ENCODE measurements at places on chromosomes 7 and 10.

DNA sequence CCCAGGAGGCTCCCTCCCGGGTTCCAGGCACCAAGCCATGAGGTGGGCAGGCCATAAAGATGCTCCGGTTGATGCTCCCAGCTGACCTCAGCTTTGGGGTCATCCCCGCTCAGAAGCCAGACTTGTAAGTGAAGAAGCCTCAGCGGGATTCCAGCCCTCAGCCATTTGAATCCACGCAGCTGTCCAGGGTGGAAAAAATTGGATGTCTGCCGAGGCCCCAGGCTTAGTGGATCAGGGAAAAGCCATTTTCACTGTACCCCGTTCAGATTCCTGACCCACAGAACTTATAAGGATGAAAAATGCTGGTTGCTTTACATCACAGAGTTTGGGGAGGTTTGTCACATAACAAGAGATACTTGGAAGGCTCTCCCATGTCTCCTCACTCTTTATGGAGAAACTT lies 49.2 kb upstream of the CPN1 start:
- DNase-seq: no peak

DNA sequence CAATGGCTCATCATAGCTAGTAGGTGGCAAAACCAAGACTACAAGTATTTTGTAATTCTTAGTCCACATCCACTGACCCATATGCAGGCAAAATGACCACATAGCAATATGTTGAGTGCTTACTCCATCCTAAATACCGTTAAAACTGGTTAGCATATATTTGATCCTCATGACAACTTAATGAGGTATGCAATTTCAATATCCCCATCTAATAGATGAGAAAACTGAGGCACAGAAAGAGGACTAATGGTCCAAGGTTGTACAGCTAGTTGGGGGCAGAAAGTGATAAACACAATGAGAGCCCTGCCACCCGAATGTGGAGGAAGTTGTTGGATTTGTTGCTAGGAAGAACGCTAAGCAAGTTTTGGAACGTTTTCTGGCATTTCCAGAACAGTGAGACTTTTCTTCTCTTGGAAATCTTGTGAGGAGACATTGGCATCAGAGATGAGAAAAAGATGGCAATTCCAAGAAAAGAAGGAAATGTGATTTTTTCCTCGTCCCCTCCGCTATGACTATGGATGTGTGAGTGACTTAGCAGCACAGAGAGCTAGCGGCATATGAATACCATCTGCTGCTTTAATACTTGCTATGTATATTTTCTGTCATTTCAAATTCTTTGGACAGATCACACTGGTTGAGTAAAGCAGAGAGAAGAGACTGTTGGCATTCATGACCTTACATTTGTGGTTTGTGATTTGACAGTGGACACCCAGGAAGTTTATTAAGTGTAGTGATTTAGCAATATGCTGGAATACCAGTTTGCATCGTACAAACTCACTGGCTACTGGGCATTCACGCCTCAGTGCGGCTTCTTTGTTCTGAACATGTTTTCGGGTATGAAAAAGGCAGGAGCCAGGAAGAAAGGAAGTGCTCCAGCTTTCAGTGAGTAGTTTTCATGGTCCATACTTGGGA lies 51.5 kb downstream of the NRCAM start:
- no peak for DNase-seq

- DNase-seq: no peak
Observed at GRCh38 chr7:78399033-78399769, 600.6 kb downstream of the PHTF2 start.

- DNase-seq: no peak
Observed at GRCh38 chr7:99170730-99171074, 26.8 kb upstream of the SMURF1 start.

DNA sequence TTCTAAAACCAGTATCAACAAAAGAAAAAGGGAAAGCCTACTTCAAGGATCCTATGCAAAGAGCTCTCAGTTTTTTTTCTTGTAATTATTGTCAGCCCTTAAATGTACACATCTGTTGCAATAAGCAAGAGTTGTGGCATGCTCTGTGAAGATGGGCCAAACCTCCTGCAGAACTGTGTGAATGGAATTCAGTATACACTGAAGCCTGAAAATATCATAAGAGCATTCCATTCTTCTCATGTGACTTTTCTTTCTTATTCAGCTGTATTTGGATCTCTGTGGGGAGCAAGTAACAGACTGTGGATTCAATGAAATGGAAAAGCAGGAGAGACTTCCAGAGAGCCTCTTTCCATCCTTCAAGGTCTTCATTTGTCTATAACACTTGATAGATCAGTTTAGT lies 130.7 kb downstream of the SAMD9 start:
- no peak for DNase-seq

- no peak for DNase-seq
Observed at GRCh38 chr7:11077816-11078215, 104.1 kb downstream of the PHF14 start.

DNA sequence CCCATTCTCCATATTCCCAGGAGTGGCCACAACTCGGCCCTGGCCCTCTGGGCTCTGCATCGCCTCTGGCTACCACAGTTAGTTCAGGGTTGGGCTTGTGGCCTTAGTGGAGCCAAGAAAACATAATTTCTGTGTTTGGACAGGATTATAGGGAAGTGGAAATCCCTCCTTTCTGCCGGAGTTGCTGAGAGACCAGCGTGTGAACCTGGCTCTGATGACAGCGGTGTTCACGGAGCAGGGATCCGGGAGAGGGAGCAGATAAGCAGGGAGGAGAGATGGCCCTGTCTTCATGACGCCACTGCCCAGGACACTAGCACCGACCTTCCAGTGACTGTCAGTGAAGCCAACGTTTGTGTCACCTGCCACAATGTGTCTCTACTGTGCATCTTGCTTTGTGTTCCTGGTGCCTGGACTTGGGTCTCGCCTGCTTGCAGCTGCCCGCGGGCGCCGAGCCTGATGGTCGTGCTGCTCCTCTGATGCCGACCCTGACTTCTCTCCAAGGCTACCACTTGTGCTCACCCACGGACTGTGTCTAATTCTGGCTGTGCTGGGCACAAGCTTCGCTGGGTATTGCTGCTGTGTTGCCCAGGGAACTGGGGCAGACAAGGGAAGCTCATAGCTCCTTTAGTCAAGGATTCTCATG lies 67.0 kb upstream of the VIPR2 start:
- DNase-seq: no peak

GRCh38 chr7:2151237-2151636 lies 81.5 kb downstream of the MAD1L1 start:
- no peak for DNase-seq

All from HS-5 (cell line).